ENCODE measurements at places on chromosomes 2 and 18.

DNA sequence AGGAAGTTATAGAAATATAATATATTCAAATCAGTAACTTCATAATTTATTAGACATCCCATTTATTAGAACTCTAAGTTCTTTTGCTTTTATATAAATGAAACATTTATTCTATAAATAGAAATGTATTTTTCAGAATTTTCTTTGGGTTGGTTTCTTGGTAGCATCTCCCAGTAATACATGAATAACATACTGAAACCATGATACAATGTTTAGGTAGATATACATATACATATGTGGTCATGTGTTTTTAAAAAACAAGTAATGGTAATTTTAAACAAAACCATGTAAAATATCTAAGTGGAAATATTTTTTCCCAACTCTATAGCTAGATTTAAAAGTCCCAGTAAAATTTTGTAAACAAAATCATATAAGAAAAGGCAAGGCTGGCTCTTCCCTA lies 36.9 kb downstream of the WIPF1 start:
- no peak for DNase-seq

DNA sequence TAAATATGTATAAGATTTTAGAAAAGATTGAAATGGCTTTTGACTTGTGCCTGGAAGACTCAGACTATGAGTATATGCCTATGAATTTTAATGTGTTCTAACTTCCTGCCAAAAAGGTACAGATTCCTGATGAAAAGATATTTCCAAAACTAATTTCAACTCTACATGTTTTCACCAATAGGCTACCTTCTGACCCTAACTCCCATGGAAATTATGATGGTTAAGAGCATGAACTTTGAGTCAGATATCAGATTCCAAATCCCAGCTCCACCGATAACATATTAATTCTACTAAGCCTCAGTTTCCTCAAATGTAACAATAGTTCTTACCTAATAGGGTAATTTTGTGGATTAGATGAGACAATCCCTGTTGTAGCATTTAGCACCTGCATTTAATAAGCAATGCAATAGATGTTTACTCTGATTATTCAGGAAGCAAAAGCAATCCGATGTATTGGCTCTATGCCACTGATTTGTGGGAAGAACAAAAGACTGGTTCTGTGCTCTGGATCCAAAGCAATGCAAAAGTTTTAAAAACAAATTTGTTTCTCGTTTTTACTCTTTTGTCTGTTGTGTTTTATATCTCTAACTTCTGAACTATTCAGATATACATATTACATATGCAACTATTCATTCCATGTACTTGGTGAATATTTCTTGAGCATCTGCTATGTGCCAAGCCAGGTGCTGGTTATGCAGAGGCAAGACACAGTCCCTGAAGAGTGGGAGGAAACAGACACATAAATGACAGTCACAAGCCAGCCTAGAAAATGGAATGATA lies 115.4 kb downstream of the GATA6 start:
- no peak for DNase-seq

DNA sequence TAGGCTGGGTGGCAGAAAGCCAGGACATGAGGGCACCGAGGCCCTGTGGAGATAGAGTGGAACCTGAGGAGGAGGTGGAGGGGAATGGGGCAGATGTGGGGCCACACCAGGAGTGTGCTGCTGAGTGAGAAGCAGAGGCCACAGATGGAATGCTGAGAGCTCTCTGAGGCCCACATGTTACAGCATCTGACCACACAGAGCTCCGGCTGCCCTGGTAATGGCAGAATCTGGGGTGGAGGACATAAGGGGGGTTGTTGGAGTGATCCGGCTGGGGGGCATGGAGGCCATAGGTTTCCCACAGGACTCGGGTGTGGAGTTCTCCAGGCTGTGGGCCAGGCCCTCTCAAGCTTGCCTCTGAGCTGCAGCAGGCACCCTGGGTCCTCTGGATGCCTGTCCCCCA lies 3.8 kb downstream of the MZT2B start:
- DNase-seq: no peak

GRCh38 chr18:22173221-22173927 lies 4.0 kb downstream of the GATA6 start:
- DNase-seq: no peak

DNA sequence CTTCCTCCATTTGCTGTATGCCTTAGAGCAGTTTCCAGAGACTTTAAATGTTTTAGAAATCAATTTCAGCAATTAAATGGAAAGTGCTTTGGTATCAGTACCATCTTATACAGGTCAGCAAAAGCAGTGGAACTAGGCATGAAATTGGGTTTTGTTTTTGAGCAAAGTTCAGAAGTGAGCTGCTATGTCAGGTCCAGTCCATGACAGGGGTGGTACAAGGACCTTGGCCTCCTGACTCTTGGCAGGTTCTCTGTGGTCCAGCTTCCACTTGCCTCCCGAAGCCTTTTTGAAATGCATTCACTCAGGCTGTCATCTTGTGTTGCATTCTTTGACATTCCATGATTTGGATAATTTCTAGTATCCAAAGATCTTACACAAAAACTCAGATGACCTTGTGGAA lies 159.3 kb downstream of the ACOXL start:
- no peak for DNase-seq

DNA sequence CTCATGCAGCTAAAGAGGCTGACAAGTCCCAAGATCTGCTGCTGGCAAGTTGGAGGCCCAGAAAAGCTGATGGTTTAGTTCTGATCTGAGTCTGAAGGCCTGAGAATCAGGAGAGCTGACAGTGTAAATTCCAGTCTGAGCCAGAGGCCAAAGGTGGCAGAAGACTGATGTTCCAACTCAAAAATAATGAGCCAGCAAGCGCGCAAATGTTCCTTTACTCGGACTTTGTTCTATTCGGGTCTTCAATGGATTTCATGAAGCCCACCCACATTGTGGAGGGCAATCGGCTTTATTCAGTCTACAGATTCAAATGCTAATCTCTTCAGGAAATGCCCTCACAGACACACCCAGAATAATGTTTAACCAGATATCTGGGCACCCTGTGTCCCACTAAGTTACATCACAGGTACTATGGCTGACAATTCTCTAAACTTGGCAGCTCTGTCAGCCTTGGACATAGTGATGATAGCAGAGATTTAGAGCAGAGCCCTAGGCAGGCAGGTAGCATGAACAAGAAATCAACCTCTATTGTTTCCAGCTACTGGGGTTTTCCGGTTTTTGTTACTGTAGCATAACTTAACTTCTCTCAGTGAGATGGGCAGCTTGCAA lies 318.5 kb downstream of the HRH4 start:
- no peak for DNase-seq

DNA sequence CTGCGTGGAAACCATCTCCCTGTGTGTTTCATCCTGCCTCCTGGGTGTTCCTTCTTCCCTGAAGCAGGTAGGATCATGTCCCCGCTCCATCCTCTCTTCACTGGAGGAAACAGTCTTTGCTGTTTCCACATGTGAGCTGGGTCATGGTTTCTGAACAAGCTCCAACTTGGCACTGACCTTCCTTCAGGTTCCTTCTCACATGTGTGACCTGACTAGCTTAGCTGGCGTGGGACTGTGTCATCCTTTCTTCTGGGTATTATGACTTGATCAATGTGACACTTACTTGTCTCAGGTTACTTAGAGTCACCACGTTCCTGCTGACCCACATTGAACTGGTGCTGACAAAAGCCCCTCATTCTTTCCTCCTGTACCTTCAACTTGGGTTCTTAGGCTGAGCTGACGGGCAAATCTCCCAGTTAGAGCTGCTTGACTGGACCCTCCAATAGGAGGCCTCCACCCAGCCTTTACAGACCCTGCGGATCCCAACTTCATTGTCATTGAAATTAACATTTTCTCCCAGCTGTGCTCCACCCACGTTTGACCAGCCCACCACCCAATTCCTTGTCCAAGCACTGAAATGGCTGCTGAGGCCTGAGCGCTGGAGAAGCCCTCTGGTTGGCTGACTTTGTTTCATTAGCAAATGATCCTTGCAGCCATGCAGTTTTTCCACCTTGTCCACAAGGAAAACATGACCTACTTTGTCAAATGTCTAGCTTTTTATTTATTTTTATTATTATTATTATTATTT lies 128.1 kb downstream of the DDX1 start:
- DNase-seq: no peak

DNA sequence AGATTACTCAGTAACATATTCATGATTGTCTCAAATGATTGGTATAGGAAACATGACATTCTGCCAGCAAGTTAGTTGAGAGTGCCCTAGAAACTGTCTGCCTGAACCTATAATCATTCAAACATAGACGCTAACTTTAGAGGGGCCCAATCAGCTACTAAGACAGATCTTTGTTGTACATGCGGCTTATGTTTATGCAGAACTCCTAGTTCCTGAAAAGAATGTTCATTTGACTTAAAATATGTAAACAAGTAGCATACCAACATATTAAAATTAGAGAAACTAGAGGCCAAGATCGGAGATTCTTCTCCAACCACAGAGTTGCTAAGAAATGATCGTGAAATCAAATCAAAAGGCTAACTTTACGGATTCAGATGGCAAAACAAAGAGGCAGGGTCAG lies 4.2 kb upstream of the METAP1D start:
- no peak for DNase-seq
